Caco-2 (cell line): ENCODE measurements at places on chromosomes 16 and 17.

- no peak for DNase-seq
These were observed 37.2 kb downstream of the SLC7A5 start for GRCh38 chr16:87832137-87832527.

GRCh38 chr16:89502081-89502843 is 5.9 kb upstream of the SPG7 start:
- peak; percentile 92 for DNase-seq

DNA sequence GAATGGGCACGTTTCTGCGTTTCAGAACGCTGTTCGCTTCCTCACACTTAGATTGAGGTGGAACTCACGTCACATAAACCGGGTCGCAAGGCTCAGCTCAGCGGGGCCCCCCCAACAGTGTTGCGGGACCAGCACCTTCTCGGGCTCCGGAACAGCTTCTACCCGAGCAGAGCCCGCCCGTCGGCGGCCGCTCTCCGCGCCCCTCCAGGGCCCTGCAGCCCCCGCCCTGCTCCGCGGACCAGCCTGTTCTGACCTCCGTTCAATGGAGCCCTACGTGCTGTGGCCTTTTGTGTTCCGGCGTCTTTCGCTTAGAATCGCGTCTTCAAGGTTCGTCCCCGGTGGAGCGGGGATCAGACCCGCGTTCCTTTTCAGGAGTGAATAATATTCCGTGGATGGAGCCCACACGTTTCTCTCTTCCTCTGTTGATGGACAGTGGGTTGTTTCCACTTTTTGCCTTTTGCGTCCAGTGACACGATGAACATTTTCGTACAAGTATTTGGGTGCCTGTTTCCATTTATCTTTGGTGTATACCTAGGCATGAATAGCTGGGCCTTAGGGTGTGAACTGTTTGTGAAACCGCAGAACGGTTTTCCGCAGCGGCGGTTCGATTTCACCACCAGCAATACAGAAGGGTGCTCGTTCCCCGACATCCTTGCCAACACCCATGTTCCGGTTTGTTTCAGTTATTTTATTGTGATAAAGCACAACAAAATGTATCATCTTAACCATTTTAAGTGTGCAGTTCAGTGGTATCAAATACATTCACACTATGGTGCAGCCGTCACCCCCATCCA is 2.3 kb upstream of the SLC22A31 start:
- no peak for DNase-seq

DNA sequence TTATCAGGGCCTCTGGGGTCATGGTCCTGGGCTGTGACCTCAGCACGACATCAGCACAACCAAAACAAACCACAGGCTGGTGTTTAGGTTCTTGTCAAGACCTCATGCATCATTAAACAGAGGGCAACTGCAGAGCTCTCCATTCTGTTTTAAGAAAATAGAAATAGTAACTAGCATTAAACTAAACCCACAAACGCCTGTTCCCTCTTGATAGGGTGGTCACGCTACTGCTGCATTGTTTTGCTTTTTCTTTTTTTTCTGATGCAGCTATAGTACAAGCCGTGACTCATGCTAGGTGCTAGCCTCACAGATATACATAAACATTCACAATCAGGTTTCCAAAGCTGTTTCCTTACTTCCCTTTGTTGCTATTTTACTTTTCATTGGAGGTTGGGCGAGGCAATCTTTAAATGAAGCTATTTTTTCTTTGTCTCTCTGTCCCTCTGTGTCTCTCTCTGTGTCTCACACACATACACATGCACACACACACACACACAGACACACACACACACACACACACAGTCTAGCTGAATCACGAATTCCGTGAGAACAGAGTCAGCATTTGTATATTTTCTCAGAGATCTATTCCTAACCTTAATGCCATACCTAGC is 310.3 kb downstream of the CDH13 start:
- no peak for DNase-seq

GRCh38 chr17:67422897-67423296 is 45.8 kb downstream of the PITPNC1 start:
- no peak for DNase-seq

GRCh38 chr17:49388290-49388640 is 26.2 kb upstream of the ZNF652 start:
- DNase-seq, result no peak

DNA sequence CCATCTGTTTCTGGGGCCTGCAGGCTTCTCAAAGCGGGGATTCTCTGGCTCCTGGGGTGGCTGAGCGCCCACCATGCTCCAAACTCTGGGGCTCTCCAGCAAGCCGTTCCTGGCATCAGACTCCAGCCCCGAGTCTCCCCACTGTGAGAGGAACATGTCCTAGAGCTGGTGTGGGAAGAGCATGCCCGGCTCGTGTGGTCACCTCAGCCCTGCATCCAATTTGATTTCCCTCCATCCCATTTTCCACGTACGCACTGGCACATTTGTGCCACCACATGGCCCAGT is 23.2 kb upstream of the KCNJ12 start:
- DNase-seq, result no peak

- peak; percentile 89 for DNase-seq
These were observed 792 bp downstream of the PPP1R9B start for GRCh38 chr17:50149417-50150353.

GRCh38 chr17:38608648-38609047 is 2.9 kb upstream of the SRCIN1 start:
- DNase-seq, result no peak

- DNase-seq, result no peak
These were observed 57.7 kb downstream of the RMI2 start for GRCh38 chr16:11402745-11403533.

GRCh38 chr16:19748389-19749168 is 30.5 kb downstream of the IQCK start:
- DNase-seq, result no peak

DNA sequence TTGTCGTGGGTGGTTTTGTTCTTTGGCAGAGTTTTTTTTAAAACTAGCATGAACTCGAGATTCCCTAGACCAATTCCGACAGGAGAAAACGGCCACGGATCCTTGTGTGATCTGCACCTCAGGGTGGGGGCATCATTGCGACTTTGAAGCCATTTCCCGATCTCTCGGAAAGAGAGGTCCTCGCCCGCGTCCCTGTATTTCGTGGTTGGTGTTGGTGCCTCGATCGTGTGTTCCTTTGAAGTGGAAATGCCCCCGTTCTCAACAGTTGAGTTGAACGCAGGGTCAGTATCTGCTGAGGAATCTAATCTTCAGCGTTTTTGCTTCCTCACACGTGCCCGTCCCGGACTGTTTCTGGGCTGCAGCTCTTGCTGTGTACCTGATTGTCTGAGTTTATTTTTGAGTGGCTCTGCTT is 1.1 kb downstream of the CRAMP1 start:
- peak; percentile 5 for DNase-seq

DNA sequence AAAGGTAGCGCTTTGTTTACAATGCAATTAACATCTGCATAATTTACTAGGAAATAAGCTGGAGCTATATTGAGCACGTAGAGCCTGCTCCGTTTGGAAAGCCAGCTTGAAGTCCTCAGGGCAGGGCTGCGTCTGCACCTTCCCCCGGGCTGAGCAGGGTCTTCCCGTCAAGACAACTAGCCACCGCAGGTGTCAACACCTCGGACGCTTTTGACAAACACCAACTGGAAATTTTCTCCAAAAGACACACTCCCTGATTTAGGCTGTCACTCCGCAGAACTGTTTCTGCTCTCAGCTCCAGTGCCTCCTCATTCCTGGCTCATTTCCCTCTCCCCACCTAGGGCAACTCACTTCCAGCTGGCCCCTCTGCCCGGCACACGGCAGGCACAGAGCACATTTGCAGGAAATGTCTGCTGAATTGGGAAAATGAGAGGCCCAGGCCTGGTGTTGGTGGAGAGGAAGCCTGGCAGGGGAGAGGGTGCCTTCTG is 170.3 kb downstream of the MAF start:
- no peak for DNase-seq

DNA sequence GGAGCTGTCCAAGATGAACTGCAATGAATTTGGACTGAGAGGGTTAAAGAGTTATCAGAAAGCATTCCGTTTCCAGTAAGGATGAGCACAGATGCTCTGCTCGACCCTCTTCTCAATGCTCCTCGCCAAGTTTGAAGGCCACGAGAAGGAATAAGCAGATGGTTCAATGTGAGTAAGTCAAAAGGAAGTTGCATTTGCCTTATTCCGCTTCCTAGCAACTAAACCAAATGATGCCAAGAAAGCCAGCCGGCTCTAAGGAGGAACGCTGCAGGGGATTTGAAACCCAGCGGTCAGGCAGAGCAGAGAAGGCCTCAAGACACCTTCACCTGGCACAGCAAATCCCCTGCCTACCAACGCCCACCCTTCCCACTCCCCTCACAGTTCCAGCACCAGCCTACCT is 52.1 kb upstream of the CNEP1R1 start:
- no peak for DNase-seq

DNA sequence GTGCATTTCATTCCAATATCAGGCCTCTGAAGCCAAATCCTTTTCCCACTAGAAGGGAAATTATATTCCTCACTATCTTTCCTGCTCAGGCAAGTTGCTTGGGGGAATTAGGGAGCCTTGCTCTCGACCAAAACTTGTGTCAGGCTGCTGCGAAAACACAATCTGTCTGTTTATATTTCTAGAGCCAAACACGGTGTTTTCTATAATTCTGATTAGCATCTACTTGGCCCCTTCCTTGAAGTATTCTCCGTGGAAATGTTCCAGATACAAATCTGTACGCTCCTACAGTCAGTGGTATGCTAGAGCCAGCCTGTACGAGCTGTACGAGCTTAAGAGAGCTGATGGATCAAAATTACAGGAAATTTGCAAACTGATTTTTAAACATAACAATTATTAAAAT is 299.3 kb upstream of the SALL1 start:
- DNase-seq, result no peak

- no peak for DNase-seq
These were observed 353.1 kb upstream of the MON1B start for GRCh38 chr16:76837872-76838271.

DNA sequence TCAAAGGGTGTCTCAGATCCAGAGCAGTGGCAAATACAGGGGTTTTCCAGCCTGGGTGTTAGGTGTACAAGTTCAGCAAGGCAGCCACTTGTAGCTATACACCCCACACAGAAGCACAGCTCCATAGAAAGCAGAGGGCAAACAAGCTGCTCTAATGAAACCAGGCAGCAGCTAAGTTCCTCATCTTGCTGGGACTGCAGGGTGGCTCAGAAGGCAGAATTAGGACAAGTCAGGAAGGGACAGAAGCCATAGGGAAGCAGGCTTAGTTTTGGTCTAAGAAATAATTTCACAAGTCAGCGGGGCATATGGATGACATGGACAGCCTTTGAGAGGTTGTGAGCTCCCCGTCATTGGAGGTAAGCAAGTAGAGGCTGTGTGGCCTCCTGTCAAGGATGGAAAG is 23.7 kb downstream of the CNGB1 start:
- no peak for DNase-seq

GRCh38 chr17:65487990-65488389 is 73.5 kb downstream of the AXIN2 start:
- no peak for DNase-seq

GRCh38 chr16:89275837-89276720 is 58.6 kb downstream of the ZNF778 start:
- no peak for DNase-seq

DNA sequence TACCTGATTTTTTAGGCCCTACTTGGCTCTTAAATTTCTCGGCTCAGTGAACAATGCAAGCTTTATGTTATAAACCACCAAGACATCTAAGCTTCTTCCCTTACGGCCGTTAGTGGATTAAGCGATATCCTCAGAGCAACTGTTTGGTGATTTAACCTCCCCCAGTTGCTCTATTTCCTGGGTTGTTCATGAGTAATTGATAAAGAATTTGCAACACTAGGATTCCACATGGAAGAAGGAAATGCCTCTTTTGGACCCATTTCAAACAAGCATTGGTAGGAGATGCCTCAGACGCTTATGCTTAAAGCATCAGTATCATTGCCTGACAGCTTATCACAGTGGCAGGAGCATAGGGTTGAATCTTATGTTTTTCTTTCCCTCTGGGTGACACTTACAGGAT is 65.3 kb downstream of the RBFOX1 start:
- DNase-seq, result no peak

- DNase-seq, result no peak
These were observed 33.1 kb downstream of the N4BP1 start for GRCh38 chr16:48576927-48577326.

- DNase-seq, result no peak
These were observed 31.7 kb downstream of the MBTD1 start for GRCh38 chr17:51228161-51228560.

DNA sequence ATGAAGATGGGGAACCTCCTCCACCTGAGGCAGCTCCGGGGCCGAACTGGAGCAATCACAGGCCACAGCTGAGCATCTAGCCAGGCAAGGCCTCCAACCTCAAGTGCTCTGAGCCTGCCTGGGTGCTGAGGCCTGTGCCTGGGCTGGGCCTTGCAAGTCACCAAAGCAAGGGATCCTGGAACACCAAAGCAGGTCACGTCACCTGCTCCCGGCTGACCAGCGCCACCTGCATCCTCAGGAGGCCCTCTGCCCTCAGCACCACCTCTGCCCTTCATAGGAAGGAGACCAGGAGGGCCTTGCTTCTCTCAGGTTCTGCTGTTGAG is 68.0 kb downstream of the SMPD3 start:
- DNase-seq, result no peak
